ENCODE measurements at places on chromosomes 7 and 10.
A peak's percentile ranks its signal among the peaks of the same experiment; 100 is the strongest.

GRCh38 chr10:6171881-6172695 lies 30.6 kb upstream of the PFKFB3 start:
- DNase-seq = peak; percentile 93

- peak; percentile 67 for DNase-seq
Measured at GRCh38 chr7:28137463-28137862, 43.1 kb downstream of the JAZF1 start.

DNA sequence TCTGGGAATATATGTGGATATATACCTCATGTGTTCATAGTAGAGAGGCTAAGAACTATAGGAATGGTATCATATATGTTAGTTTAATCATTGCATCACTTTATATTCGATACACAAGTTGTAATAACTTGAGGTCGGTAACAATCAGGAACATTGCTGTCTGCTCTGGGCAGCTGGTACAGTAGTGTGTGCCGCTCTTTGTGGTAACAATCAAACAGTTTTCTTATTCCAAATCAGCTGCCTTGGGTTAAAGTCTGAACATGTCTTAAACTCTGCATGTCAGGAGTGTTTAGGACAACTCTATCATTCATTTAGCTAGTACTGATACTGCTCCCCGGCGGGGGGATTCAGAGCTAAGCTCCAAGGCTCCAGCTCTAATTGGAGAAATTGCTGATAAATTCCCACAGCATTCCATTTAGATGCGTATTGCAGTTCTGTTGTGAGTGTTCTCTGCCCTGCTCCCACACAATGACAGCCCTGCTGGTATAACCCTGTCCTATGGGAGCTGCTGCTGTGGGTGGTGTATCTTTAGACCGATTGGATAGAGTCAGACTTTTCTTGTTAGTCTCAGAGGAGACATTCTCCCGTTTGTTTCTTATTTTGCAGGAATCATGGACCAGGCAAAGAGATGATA lies 707.5 kb upstream of the FZD8 start:
- DNase-seq = peak; percentile 87

GRCh38 chr7:6290319-6290741 lies 17.9 kb upstream of the CYTH3 start:
- peak; percentile 23 for DNase-seq

DNA sequence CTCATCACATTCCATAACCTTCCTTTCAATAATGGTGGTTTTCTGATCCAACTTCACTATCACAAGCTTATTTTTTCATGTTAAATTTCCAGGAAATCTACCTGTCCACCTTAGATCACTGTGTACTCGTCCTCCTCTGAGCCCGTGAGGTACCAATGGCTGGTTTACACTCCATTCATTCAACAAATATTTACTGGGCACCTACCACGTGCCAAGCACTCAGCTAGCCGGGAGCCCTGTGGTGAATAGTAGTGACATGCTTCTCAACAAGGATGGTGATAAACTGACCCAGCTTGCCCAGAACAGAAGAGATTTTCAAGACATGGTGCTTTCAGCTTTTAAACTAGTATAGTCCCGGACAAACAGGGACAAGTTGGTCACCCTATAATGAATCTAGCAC lies 98.2 kb downstream of the FAM204A start:
- DNase-seq = no peak

DNA sequence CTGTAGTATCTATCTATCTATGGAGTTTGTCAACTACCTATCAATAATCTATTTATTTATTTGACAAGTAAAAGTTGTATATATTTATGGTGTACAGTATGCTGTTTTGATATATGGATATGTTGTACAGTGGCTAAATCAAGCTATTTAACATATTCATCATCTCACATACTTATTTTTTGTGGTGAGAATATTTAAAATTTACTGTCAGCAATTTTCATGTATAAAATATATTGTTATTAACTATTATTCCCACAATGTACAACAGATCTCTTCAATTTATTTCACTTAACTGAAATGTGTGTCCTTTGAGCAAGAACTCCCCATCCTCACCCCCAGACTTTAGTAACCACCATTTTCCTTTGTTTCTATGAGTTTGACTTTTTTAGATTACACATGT lies 14.5 kb downstream of the AGR3 start:
- no peak for DNase-seq

DNA sequence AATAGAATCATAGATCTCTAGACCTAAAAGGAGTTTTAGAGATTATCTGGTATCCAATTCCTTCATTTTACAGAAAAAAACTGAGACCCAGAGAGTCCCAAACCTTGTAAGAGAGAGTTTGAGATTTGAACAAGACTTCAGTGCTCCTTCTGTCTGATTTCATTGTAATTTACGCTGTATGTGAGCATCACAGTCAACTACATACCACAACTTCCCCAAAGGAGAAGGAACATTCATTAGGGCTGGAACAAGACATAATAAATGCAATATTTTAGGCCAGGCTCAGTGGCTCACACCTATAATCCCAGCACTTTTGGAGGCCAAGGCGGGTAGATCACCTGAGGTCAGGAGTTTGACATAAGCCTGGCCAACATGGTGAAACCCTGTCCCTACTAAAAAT lies 17.3 kb upstream of the PRKAR2B start:
- DNase-seq = no peak

DNA sequence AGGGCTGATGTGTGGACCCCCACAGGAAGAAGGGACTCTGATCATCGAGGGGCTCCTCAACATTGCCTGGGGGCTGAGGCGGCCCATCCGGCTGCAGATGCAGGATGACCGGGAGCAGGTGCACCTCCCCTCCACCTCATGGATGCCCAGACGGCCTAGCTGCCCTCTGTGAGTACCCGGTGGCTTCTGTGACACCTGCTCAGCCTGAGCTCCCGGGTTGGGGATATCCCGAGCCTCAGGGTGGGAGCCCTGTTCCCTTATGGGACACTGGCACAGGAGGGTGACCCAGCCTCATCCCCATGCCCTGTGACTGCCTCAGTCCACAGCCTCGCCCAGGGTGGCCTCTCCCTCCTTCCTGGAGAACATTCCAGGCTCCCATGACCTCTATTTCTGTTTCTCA lies 3.9 kb upstream of the DEPP1 start:
- no peak for DNase-seq

DNA sequence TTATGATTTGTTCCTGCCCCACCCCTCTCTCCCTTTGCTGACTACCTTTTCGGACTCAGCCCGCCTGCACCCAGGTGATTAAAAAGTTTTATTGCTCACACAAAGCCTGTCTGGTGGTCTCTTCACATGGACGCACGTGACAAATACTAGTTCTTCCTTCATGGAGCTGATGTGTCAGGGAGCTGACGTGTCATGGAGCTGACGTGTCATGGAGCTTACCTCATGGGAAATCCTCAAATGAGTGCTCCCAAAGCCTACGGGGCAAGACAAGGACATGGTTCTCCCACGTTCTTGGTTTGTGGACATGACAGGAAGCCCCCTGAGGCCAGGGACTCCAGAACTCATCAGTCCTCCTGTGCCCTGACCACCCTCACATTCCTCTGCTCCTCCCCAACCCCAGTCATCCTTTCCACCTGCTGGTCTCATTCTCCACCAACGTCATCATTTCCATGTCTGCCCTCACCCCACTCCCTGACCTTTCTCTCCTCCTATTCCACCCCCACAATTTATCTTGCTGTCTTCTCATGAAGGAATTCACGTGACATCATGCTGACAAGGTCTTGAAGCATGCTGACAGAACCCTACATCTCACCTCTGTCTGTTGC lies 261.3 kb downstream of the TCERG1L start:
- no peak for DNase-seq

- DNase-seq = no peak
Measured at GRCh38 chr7:53812135-53812534, 730.0 kb upstream of the VSTM2A start.

- peak; percentile 70 for DNase-seq
Measured at GRCh38 chr10:58266003-58266825, 1.5 kb downstream of the IPMK start.

DNA sequence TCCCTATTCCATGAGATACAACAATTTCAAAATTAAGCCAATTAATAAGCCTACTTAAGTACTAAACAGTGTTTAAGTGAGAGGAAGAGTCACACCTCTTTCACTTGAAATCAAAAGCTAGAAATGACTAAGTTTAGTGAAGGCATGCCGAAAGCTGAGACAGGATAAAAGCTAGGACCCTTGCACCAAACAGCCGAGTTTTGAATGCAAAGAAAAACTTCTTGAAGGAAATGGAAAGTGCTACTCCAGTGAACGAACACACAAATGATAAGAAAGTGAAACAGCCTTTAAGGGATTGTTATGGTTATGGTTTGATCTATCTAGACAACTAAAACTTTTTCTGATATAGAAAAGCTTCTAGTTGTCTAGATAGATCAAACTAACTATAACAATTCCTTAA lies 135.4 kb upstream of the KMT2E start:
- DNase-seq = no peak

- no peak for DNase-seq
Measured at GRCh38 chr7:117069379-117069778, 116.1 kb downstream of the ST7 start.
